ENCODE measurements at places on chromosomes 2 and 18.

DNA sequence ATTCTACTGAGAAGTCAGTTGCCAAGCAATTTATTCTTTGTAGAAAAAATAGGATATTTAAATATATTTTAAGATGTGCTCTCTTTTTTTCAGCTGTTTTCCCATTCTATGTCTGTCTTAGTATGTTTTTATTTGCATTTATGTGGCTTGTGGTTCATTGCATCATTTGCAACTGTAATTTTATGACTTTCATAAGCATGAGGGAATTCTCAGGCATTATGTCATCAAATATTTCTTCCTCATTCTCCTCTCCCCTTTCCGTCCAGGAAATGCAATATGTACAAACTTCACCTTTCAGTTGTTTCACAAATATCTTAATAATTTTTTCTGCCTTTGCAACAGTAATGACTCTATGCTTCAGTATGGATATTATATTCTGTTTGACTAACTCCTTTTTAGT lies 560.2 kb upstream of the LRATD1 start:
- DNase-seq, result no peak

DNA sequence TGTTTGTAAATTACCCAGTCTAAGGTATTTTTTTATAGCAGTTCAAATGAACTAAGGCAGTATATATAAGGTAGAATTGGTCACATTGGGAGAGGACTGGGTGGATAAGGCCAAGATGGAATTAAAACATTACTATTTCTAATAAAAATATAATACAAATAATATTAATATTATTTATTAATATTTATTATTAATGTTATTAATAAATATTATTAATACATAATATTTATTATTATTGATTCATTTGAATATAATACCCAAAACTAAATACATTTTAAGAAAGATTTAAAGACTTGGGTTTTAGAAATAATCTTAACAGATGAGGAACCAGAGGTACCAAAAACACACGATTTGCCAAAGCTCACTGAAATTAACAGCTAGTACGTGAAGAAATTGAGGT lies 30.5 kb upstream of the MC2R start:
- no peak for DNase-seq

- no peak for DNase-seq
Measured at GRCh38 chr2:7825591-7826312, 856.1 kb upstream of the ID2 start.

GRCh38 chr2:219274361-219274921 lies 4.7 kb upstream of the DNAJB2 start:
- no peak for DNase-seq

DNA sequence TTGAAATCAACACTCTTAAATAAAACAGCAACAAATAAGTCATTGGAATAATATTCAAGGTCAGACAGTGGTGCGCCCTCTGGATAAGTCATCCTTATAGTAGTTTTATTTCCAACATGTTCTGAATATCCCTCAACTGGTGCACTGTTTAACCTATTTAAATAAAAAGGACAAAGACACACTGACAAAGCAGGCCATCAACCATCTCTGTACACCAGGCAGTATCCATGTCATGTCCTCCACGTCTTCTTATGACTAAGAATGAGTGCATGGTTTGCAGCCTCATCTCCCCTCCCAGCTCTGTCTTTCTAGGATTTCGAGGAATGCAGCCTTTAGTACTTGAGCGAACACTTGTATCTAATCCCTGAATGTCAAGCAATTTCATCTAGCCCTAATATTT lies 42.4 kb downstream of the ST3GAL5 start:
- no peak for DNase-seq

DNA sequence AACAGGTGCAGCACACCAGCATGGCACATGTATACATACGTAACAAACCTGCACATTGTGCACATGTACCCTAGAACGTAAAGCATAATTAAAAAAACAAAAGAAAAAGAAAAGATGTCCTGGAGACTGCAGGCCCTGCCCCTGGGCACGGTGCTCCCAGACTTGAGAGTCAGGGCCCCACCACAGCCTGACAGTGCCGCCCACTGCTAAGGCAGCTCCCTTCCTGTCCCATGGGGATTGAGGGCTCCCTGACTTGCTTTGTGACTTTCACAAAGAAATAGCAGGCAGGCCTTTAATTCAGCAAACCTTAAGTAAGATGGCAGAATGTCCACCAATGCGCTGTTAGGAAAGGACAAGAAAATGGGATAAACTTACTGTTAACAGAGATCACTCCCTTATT lies 116.8 kb downstream of the NDUFA10 start:
- DNase-seq, result no peak

- DNase-seq, result no peak
Measured at GRCh38 chr2:215332872-215333595, 21.2 kb downstream of the ATIC start.

DNA sequence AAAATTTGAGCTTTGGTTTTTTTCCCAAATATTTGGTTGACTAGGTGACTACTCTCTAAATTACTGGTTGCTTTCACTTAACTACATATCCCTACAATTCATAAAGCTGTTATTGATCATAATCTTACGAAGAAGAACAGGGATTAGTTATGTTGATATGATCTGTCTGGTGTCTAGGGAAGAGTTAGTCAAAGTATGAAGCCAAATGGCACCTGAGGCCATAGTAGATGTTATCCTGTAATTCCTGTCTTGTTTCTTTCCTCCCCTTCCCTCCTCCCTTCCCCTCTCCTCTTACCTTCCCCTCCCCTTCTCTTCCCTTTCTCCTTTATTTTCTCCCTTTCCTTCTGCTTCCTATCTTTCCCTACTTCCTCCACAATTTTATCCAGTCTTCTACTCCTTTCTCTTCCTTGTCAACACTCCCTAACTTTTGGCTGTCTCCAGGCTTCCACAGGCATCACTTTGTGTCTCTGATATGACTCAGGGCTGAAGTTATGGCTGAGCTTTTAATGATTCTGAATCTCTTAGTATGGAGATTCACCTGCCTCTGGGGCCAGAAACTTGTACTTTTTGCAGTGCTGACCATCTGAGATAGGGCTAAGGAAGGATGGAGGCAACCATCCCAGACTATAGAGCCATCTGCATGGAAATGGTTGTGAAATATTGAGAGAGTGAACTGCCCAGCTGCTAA lies 149.9 kb upstream of the TCF4 start:
- no peak for DNase-seq

GRCh38 chr2:18381386-18381785 lies 179.1 kb downstream of the RDH14 start:
- DNase-seq, result no peak

DNA sequence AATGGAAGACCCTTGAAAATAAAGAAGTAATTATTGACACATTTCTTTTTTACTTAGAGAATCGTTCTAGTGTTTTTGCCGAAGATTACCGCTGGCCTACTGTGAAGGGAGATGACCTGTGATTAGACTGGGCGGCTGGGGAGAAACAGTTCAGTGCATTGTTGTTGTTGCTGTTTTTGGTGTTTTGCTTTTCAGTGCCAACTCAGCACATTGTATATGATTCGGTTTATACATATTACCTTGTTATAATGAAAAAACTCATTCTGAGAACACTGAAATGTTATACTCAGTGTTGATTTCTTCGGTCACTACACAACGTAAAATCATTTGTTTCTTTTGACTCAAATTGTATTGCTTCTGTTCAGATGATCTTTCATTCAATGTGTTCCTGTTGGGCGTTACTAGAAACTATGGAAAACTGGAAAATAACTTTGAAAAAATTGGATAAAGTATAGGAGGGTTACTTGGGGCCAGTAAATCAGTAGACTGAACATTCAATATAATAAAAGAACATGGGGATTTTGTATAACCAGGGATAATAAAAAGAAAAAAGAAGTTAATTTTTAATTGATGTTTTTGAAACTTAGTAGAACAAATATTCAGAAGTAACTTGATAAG lies 3.3 kb downstream of the PMAIP1 start:
- no peak for DNase-seq

DNA sequence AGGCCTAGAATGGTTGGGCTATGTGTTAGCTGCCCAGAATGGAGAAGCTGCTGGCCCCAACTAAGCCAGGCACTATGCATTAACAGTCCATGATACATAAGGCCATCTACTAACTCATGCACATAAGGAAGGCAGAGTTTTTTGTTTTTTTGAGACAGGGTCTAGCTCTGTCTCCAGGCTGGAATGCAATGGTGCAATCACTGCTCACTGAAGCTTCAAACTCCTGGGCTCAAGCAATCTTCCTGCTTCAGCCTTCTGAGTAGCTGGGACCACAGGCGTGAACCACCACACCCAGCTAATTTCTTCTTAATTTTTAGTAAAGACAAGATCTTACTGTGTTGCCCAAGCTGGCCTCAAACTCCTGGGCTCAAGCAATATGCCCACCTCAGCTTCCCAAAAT lies 37.6 kb downstream of the GPR45 start:
- DNase-seq, result no peak

GRCh38 chr2:240235149-240235803 lies 94.8 kb upstream of the OTOS start:
- no peak for DNase-seq

GRCh38 chr18:39701839-39702238 lies 2136.2 kb upstream of the CELF4 start:
- no peak for DNase-seq

DNA sequence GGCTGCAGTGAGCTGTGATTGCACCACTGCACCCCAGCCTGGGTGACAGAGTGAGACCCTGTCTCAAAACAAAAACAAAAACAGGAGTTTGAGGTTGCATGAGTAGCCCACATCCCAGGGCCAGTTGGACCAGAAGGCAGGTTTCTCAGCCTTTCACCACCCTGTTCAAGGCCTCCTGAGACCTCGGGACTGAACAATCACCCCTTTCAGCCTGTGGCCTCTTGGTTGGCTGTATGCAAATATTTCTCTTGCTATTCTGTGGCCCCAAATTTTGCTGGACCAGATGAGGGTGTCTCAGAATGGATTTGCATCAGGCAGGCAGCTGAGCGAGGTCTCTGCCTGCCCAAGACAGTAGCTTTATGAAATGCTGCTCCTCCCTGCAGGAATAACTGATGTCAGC lies 56.9 kb downstream of the DPYSL5 start:
- DNase-seq, result no peak

GRCh38 chr2:177334940-177335543 lies 57.5 kb upstream of the AGPS start:
- DNase-seq, result no peak

GRCh38 chr2:195003881-195004471 lies 653.0 kb upstream of the SLC39A10 start:
- no peak for DNase-seq

Data from NCI-H1092 (cell line).